ENCODE measurements at places on chromosomes 2 and 18.

DNA sequence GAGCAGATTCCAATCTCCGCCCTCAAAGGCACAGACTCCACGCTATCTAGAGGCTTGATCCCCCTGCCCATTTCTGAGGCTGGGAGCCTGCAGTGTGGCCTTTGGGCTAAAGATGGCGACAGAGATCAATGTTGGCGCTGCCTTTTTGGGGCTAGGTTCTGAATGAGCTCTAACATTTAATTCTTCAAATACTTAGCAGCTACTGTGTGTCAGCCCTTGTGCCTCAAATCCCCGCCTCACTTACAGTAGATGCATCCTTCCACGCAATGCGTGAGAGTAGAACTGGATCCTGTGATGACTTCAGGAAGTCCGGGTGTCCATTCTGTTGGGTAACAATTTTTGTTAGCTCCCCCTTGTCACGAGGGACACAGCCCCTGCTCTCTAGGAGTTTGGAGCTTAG is 12.4 kb downstream of the IL1F10 start:
- DNase-seq = peak; percentile 25

DNA sequence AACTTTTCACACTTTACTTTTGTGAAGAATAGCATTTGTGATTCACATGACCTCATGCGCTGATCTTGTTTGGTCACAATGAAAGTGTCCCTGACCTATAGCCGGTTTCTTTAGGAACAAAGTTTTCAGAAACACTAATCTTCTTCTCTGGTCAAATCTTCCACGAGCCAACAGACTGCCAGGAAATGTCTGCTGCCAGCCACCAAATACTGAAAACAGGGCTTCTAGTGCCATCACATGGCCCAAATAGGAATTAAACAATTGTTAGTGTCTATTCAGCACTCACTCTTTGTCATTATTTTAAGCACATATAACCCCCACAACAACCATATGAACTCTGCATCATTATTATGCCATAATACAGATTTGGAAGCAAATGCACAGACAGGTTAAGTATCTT is 286.5 kb upstream of the SYT4 start:
- no peak for DNase-seq

- DNase-seq = no peak
Observed at GRCh38 chr2:134398300-134398699, 144.4 kb downstream of the MGAT5 start.

GRCh38 chr18:32019251-32019948 is 775 bp downstream of the RNF125 start:
- peak; percentile 75 for DNase-seq

DNA sequence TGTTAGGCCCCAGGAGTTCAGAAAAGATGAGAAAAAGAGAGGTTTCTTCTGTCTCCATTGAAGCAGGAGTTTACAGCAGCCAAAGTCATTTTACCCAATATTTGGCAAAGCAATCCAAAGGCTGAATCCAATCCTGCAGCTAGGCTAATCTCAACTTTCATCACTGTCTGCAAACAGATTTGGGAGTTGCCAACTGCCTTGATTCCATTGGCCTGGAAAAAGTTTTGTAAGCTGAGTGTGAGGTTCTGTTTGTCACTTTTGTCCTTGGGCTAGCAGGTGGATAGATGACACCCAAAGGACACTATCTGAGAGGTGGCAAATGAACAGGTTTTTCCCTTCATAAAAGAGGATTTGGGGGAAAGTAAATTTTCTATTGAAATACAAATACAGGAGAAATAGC is 56.6 kb upstream of the SETBP1 start:
- DNase-seq = no peak

- DNase-seq = no peak
Observed at GRCh38 chr2:212915121-212915782, 236.2 kb downstream of the IKZF2 start.

- DNase-seq = peak; percentile 17
Observed at GRCh38 chr2:11748018-11748860, 1.8 kb downstream of the LPIN1 start.

- DNase-seq = no peak
Observed at GRCh38 chr2:19038071-19039015, 320.1 kb downstream of the OSR1 start.

DNA sequence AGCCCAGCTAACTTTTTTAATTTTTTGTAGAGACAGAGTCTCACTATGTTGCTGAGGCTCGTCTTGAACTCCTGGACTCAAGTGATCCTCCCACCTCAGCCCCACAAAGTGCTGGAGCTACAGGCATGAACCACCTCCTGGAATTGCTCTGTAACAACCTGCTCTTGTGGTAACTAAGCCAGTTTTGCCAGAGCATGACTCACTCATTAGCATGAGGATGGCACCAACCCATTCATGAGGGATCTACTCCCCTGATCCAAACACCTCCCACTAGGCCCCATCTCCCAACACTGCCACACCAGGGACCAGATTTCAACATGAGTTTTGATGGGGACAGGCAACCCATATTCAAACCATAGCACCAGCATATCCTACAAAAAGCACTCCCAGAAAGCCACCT is 348.9 kb upstream of the RAB12 start:
- DNase-seq = no peak

DNA sequence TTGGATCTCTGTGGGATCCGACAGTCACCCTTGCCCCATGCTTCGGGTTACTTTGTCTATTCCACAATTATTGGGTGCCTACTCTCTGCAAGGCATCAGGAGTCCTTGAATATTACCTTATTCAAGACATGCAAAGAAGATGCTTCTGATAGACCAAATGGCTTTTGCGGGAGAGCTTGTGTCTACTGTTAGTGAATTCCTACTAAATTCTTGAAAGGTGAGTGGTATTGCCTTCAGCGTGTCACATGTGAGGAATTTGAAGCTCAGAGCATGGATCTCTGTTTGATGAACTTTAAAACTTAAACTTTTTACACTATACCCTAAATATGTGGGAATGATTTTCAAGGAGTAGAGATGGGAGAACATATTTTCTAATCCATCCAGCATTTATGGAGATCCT is 184.4 kb downstream of the LTBP1 start:
- DNase-seq = no peak

GRCh38 chr2:145743011-145743410 is 1223.1 kb upstream of the ZEB2 start:
- no peak for DNase-seq

Data from CD4-positive, alpha-beta T cell treated with Interferon alpha-2 for 1 hour (primary cell).